HFFc6 (cell line): ENCODE measurements at places on chromosomes 4 and X. TPM values are rescaled to one million over a fixed set of nuclear protein-coding genes. Genes with fewer than 3 reads are reported as not detected.

Gene HHIP
- 0.21 to 0.38 TPM (median 0.26 TPM) in 3 replicates for total RNA-seq

Gene APEX2
- total RNA-seq, result 14.3 to 18.4 TPM (median 14.5 TPM) in 3 replicates

DNA sequence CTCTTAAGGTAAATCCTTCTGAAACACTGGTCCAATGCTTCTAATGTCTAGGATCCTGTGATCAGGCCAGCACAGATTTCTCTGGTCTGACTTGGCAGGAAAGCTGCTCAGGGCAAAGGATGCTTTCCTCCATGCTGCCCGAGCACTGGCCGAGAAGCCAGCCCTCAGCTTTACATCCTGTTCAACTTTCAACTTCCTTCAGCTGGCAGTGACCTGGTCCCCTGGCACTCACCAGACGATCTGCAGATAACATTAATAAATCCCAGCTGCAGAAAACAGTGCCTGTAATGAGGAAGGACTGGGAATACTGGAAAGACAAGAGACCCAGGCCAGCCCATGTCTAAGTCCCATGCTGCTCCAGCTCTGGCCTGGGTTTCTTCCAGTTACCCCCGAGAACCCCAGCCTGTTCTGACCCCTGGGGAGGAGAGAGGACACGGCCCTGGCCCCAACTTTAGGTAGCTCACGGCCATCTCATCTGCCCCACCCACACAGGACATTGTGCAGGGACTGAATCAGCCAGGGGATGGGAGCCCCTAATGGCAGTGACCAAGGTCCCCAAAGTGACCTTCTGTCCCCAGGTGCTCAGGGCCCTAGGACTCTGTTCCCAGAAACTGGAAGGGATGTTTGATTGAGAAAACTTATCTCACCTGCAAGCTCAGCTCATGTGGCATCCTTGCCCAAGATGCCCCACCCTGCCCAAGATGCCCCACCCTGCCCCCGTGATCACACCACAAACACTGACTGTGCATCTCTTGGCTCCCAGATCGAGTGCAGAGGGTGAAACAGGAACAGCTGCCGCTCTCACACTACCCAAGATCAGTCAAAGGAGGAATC lies 28.0 kb downstream of the JAKMIP1 start:
- DNase-seq, result no peak

- no peak for DNase-seq
Measured at GRCh38 chr4:176793060-176793605, 411 bp upstream of the VEGFC start.

DNA sequence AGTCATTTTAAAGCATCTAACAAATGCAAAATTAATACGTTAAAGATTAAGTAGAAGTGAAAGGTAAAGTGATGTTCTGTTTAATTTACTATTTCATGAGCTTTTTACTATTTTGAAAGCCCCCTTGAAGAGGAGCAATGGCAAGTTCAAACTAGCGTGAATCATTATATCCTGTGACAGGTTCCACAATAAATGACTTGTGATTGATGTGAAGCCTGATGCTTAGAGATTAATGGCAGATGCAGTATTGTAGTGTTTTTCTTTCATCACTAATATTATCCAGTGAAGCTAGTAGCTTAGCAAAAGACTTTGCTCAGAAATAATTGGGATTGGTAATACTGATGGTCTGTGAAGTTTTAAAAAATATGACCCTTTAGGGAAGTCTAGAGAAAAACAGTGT lies 57.3 kb downstream of the STOX2 start:
- DNase-seq, result no peak

GRCh38 chrX:36334572-36334971 lies 415.0 kb downstream of the CFAP47 start:
- DNase-seq, result no peak

DNA sequence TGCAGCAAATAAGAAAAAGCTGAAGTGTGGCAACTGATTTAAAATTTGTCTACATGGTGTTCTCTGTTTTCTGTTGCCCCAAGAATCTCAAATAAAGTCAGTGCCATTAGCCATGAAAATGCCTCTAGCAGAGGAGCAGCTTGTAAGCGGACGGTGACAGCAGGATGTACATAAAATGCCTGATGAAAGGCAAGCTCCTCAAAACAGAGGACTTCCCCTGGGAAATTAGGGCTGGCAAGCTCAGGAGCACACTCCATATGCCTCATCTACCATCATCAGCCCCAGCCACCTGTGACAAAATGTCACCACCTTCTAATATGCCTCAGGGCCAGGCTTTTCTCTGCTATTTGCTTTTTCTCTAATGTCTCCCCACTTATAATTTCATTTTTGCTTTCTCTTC lies 54.5 kb downstream of the ASB9 start:
- no peak for DNase-seq

Gene SLC10A3
- total RNA-seq, result 39.0 to 49.1 TPM (median 48.9 TPM) in 3 replicates

Gene MAB21L2
- not detected in 3 replicates for total RNA-seq

- DNase-seq, result no peak
Measured at GRCh38 chrX:148995661-148996060, 495.2 kb downstream of the AFF2 start.
